Endodermal cell (in vitro differentiated cells): ENCODE measurements at places on chromosomes 2 and 18.

- no peak for DNase-seq
These were observed 288.8 kb upstream of the HS6ST1 start for GRCh38 chr2:128607440-128607839.

DNA sequence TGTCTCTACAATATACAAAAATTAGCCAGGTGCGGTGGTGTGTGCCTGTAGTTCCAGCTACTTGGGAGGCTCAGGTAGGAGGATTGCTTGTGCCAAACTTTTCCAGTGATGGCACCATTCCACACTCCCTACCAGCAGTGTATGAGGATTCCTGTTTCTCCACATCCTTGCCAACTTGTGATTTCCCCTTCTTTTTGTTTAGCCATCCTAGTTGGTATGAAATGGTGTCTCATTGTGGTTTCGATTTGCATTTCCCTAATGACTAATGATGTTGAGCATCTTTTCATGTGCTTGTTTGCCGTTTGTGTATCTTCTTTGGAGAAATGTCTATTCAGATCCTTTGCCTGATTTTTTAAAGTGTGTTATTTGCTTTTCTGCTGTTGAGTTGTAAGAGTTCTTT is 41.0 kb downstream of the EPB41L5 start:
- no peak for DNase-seq

DNA sequence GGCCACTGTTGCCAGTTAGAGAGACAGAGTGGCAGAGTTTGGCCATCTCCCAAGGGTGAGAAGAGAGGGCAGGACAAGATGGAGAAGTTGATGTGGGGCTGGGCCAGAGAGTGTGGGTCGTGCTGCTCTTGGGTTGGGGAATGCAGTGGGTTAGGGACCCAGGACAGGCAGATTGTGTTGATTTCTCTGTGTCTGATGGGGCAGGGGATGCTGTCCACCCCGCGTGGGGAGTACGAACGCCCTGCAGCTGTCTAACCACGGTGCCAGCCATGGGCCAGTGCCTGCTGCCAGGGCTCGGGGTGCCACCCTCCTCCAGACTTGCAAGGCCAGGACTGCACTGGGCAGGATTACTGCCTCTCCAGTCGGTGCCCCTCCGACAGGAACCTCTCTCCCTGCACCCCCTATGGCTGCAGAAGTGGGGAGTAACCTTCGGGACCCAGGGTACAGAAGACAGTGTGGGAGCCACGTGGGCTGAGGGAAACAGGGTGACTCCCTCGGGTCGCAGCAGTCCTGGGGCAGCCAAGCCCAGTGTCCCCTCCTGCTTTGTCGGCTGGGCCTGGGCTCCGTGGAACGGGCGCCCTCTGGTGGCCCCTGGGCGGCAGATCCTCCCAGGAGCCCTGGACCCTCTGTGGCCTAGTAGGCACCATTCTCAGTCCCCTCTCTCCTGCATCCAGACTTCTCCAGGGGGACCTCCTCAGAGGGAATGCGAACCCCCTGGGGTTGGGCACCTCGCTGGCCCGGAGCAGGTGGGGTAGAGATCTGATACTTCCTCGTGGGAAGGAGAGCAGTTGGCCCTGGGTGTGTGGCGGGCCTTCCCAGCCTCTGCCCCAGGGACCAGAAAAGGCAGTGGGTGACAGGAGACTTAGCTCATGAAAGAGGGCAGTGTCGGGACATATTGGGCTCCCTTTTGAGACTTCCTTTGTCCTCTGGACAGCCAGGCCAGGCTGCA is 2.7 kb downstream of the GPC1 start:
- DNase-seq, result peak; percentile 92

GRCh38 chr2:172098650-172099471 is 3.8 kb downstream of the DLX2 start:
- DNase-seq, result peak; percentile 84

- DNase-seq, result peak; percentile 40
These were observed 258.0 kb upstream of the SIX2 start for GRCh38 chr2:45267062-45267792.

GRCh38 chr2:98455494-98455976 is 10.9 kb downstream of the INPP4A start:
- peak; percentile 20 for DNase-seq

GRCh38 chr18:32278177-32278799 is 88.4 kb downstream of the MEP1B start:
- DNase-seq, result no peak

GRCh38 chr18:32750328-32750727 is 22.5 kb downstream of the KLHL14 start:
- no peak for DNase-seq

GRCh38 chr2:27647289-27647688 is 16.1 kb downstream of the SUPT7L start:
- no peak for DNase-seq

- DNase-seq, result no peak
These were observed 161.7 kb downstream of the SP3 start for GRCh38 chr2:173803449-173803848.

- DNase-seq, result no peak
These were observed 4.5 kb downstream of the SLC23A3 start for GRCh38 chr2:219165058-219165911.
